ENCODE measurements at places on chromosomes 2 and 18.
A peak's percentile ranks its signal among the peaks of the same experiment; 100 is the strongest.

DNA sequence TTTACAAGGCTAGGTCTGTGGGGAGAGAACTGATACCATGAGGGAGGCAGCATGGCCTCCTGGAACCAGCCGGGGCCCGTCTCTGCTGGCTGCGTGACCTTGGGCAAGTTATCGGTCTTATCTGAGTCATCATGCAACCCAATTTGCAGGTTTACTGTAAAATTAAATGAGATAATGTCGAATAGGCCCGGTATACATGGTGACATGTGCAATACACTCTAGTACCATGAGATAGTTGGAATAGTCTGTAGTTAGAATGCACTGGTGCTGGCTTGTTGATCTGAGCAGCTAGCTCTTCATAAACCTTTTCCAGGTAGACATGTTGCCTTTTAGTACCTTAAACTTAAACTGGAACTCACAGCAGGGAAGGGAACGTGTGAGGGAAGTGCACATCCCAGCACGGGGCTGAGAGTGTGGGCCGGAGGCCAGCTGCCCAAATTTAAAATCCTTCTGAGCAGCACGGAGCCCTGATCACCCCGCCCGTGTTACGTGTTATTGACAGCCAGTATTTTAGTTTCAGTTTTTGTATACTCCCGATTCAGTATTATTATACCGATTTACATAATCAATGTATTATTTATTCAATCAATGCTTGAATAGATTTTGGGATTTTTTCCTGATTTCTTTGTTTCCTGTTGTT, 72.4 kb upstream of the HS6ST1 start:
- DNase-seq: no peak
- peaks cover 10% of the 10 kb centered on the region for H3K4me1 ChIP-seq

GRCh38 chr18:6210349-6211173, 204.2 kb downstream of the L3MBTL4 start:
- no peak for DNase-seq
- no peak overlapping the region for H3K27ac ChIP-seq
- H3K27me3 ChIP-seq: no peaks in the 10 kb centered on the region
- H3K4me3 ChIP-seq: no peak overlapping the region

GRCh38 chr2:228956701-228957474, 314.2 kb downstream of the PID1 start:
- no peak overlapping the region for H3K27ac ChIP-seq
- no peaks in the 10 kb centered on the region for H3K36me3 ChIP-seq
- no peaks in the 10 kb centered on the region for H3K27me3 ChIP-seq

- H3K36me3 ChIP-seq: no peaks in the 10 kb centered on the region
- no peaks in the 10 kb centered on the region for H3K27me3 ChIP-seq
- no peak overlapping the region for H3K4me3 ChIP-seq
- H3K4me1 ChIP-seq: no peaks in the 10 kb centered on the region
- DNase-seq: no peak
Observed at GRCh38 chr2:18271370-18272147, 288.9 kb downstream of the RDH14 start.

- no peaks in the 10 kb centered on the region for H3K4me1 ChIP-seq
- no peak overlapping the region for H3K27ac ChIP-seq
- no peaks in the 10 kb centered on the region for H3K27me3 ChIP-seq
Observed at GRCh38 chr2:222242532-222242931, 56.3 kb downstream of the PAX3 start.

GRCh38 chr2:155357172-155357571, 658.7 kb downstream of the KCNJ3 start:
- no peaks in the 10 kb centered on the region for H3K4me1 ChIP-seq
- H3K36me3 ChIP-seq: no peaks in the 10 kb centered on the region
- no peak for DNase-seq
- no peaks in the 10 kb centered on the region for H3K27me3 ChIP-seq

GRCh38 chr18:63997606-63998005, 27.7 kb downstream of the SERPINB8 start:
- no peaks in the 10 kb centered on the region for H3K4me1 ChIP-seq
- H3K4me3 ChIP-seq: no peak overlapping the region
- no peaks in the 10 kb centered on the region for H3K27me3 ChIP-seq
- no peaks in the 10 kb centered on the region for H3K36me3 ChIP-seq
- H3K27ac ChIP-seq: no peak overlapping the region

- no peak for DNase-seq
- no peaks in the 10 kb centered on the region for H3K36me3 ChIP-seq
- no peaks in the 10 kb centered on the region for H3K4me1 ChIP-seq
Observed at GRCh38 chr18:62928326-62928725, 213.0 kb downstream of the PHLPP1 start.

GRCh38 chr2:148350199-148350598, 294.4 kb upstream of the EPC2 start:
- no peaks in the 10 kb centered on the region for H3K27me3 ChIP-seq
- no peaks in the 10 kb centered on the region for H3K36me3 ChIP-seq
- DNase-seq: no peak
- no peak overlapping the region for H3K27ac ChIP-seq
- H3K4me3 ChIP-seq: no peak overlapping the region

GRCh38 chr2:103346780-103347179, 584.9 kb downstream of the TMEM182 start:
- no peak for DNase-seq
- no peaks in the 10 kb centered on the region for H3K4me1 ChIP-seq
- no peak overlapping the region for H3K4me3 ChIP-seq
- H3K27ac ChIP-seq: no peak overlapping the region
- no peaks in the 10 kb centered on the region for H3K27me3 ChIP-seq
- H3K36me3 ChIP-seq: no peaks in the 10 kb centered on the region

- peaks cover 48% of the 10 kb centered on the region for H3K36me3 ChIP-seq
- peaks cover 52% of the 10 kb centered on the region for H3K4me1 ChIP-seq
- peak overlapping the region; percentile 37 for H3K4me3 ChIP-seq
- DNase-seq: peak; percentile 94
- peak overlapping the region; percentile 95 for H3K27ac ChIP-seq
Observed at GRCh38 chr2:20641123-20641985, 9.5 kb downstream of the HS1BP3 start.

DNA sequence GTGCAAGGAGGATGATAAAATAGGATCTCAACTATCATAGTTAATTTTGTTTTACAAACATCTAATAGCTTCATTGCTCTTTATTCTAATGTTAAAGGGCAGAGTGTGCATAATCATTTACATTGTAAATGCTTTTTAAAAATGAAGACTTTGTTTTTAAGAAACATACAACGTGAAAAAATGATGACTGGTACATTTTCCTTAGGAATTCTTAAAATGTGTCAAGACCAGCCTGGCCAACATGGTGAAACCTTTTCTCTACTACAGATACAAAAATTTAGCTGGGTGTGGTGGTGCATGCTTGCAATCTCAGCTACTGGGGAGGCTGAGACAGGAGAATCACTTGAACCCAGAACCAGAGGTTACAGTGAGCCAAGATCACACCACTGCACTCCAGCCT, 179.0 kb downstream of the PDE1A start:
- H3K36me3 ChIP-seq: no peaks in the 10 kb centered on the region
- H3K4me3 ChIP-seq: no peak overlapping the region
- DNase-seq: no peak
- H3K27me3 ChIP-seq: no peaks in the 10 kb centered on the region
- H3K27ac ChIP-seq: no peak overlapping the region

GRCh38 chr2:107775211-107775610, 51.5 kb upstream of the RGPD4 start:
- DNase-seq: no peak
- no peak overlapping the region for H3K27ac ChIP-seq
- no peaks in the 10 kb centered on the region for H3K4me1 ChIP-seq
- H3K4me3 ChIP-seq: no peak overlapping the region

DNA sequence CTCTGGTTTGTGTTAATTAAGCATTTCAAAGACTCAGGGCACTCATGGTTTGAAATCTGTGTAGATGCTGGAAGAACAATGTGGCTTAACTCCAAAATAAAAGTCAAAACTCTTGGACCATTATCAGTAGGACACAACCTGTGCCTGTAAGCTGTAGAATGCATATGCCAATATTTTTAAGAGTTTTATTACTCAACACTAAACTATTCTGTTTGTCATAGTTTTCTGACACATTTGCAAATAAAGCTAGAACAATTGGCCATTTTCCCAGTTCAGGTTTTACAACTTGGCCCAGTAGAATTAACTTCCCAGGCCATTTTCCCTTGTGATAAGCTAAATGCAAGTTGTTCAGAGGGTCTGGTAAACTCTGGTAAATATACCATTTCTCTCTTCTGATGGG, 713.1 kb downstream of the CBLN2 start:
- H3K27me3 ChIP-seq: no peaks in the 10 kb centered on the region
- no peak for DNase-seq
- no peak overlapping the region for H3K4me3 ChIP-seq
- no peaks in the 10 kb centered on the region for H3K36me3 ChIP-seq
- no peaks in the 10 kb centered on the region for H3K4me1 ChIP-seq
- H3K27ac ChIP-seq: no peak overlapping the region

GRCh38 chr2:232781765-232782164, 5.4 kb upstream of the KCNJ13 start:
- no peaks in the 10 kb centered on the region for H3K4me1 ChIP-seq
- H3K4me3 ChIP-seq: no peak overlapping the region
- peaks cover 9% of the 10 kb centered on the region for H3K36me3 ChIP-seq
- DNase-seq: no peak
- no peak overlapping the region for H3K27ac ChIP-seq

DNA sequence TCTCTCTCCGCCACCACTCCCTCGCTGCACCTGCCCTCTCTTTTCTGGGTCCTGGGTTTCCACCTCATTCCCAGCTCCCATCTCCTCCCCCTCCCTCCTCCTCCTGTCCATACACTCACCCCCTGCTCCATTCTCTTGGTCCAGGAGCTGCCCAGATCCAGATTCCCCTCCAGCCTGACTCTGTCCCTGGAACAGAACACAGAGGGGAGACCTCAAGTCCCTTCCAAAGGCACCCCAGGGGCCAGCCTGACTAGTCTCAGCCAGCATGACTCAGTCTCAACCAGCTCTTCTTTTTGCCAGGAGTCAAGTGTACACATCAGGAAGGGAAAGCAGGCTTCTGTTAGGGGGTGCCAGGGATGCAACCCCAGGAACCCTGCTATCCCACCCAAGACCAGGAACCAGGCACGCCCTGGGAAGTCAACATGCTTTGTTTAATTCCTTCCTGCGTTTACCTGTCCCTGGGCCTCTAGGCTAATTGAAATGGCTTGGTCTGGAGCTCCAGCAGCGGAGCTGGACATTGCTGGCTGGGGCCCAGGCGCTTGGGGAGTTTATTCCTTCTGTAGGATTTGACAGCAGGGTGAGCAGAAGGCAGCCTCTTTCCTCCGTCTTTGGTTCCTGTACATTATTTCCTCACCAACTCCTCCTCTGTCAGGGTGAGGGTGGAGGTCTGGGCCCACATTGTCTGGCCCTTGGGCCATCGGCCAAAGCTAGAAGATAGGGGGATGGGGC, 28.4 kb upstream of the SELENOI start:
- H3K4me3 ChIP-seq: no peak overlapping the region
- no peaks in the 10 kb centered on the region for H3K36me3 ChIP-seq
- no peak overlapping the region for H3K27ac ChIP-seq
- no peaks in the 10 kb centered on the region for H3K4me1 ChIP-seq
- DNase-seq: no peak

- H3K27me3 ChIP-seq: no peaks in the 10 kb centered on the region
- H3K36me3 ChIP-seq: no peaks in the 10 kb centered on the region
- no peaks in the 10 kb centered on the region for H3K4me1 ChIP-seq
- H3K4me3 ChIP-seq: no peak overlapping the region
Observed at GRCh38 chr2:158112992-158113391, 11.3 kb downstream of the UPP2 start.

GRCh38 chr2:64406407-64406774, 47.6 kb upstream of the LGALSL start:
- H3K36me3 ChIP-seq: no peaks in the 10 kb centered on the region
- DNase-seq: no peak
- H3K27ac ChIP-seq: no peak overlapping the region
- H3K4me1 ChIP-seq: peaks cover 18% of the 10 kb centered on the region
- H3K27me3 ChIP-seq: no peaks in the 10 kb centered on the region
- no peak overlapping the region for H3K4me3 ChIP-seq

GRCh38 chr2:21803550-21803949, 679.8 kb downstream of the TDRD15 start:
- H3K4me3 ChIP-seq: no peak overlapping the region
- no peak for DNase-seq
- H3K4me1 ChIP-seq: no peaks in the 10 kb centered on the region
- no peak overlapping the region for H3K27ac ChIP-seq

DNA sequence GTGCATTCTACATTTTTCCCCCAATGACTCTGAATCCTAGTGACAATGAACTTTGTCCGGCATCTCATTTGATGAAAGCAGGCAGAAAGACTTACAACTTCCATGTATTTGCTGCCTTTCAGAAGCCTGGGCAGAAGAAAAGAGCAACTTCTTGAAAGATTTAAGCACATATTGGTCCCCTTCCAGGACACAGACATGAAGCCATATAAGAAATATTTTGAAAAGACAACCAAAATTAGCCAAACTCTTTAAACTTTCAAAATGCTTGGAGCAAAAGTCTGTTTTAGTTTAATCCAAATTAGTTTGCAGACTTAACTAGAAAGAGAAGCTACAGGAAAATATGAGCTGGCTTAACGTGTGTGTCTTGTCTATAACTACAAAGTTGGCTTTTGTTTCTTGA, 492.5 kb downstream of the NR4A2 start:
- no peaks in the 10 kb centered on the region for H3K36me3 ChIP-seq
- H3K4me1 ChIP-seq: no peaks in the 10 kb centered on the region
- H3K4me3 ChIP-seq: no peak overlapping the region
- DNase-seq: no peak
- H3K27me3 ChIP-seq: no peaks in the 10 kb centered on the region

DNA sequence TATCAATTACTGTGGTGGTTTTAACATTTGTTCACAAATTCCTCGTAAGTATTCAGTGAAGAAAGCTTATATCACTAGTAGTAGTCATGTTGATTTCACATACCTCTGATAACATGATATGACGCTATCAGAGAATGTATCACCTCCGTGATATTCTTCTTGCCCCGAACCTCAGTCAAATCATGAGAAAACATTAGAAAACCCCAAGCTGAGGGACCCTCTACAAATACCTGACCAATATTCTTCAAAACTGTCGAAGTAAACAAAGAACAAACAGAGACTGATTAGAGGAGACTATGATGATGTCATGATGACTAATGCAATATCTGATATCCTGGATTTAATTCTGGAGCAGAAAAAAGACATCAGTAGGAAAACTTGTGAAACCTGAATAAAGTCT, 85.6 kb upstream of the SPOPL start:
- H3K4me3 ChIP-seq: no peak overlapping the region
- DNase-seq: no peak
- H3K27me3 ChIP-seq: no peaks in the 10 kb centered on the region
- H3K4me1 ChIP-seq: no peaks in the 10 kb centered on the region

GRCh38 chr2:109486711-109487535, 126.8 kb downstream of the SEPTIN10 start:
- peaks cover 47% of the 10 kb centered on the region for H3K4me1 ChIP-seq
- H3K4me3 ChIP-seq: no peak overlapping the region
- peak overlapping the region; percentile 75 for H3K27ac ChIP-seq
- H3K27me3 ChIP-seq: no peaks in the 10 kb centered on the region

- H3K27ac ChIP-seq: peak overlapping the region; percentile 77
- no peak for DNase-seq
- no peak overlapping the region for H3K4me3 ChIP-seq
- H3K4me1 ChIP-seq: peaks cover 3% of the 10 kb centered on the region
- no peaks in the 10 kb centered on the region for H3K36me3 ChIP-seq
- no peaks in the 10 kb centered on the region for H3K27me3 ChIP-seq
Observed at GRCh38 chr2:189018631-189019030, 44.5 kb downstream of the COL3A1 start.

- H3K27me3 ChIP-seq: no peaks in the 10 kb centered on the region
- H3K4me1 ChIP-seq: no peaks in the 10 kb centered on the region
- no peak for DNase-seq
- no peak overlapping the region for H3K4me3 ChIP-seq
Observed at GRCh38 chr18:58842978-58843687, 21.5 kb upstream of the ZNF532 start.

Data from ascending aorta (tissue), 2 donors.